Tongue (tissue), 3 donors: ENCODE measurements at places on chromosomes 6 and 20.

GRCh38 chr20:47118206-47118605, 223.6 kb downstream of the EYA2 start:
- DNase-seq, result no peak

DNA sequence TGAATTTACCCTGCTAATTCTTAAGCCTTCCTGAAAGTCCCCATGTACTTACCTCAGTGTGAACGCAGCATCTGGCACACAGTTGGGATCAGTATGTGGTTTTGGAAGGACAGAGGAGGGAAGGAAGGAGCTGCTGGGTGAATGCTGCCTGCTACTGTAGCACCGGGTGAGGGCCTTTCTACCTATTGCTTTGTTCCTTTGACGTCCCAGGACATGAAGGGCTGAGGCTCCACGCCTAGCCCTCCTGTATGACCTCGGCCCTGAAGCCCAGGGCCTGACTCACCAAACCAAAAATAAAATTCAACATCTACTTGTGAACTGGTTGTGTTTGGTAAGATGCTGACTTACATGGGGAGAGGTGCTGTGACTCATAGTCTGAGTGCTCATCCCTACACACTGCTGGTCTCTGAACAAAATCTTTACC, 51.1 kb downstream of the ARID1B start:
- no peak for DNase-seq

DNA sequence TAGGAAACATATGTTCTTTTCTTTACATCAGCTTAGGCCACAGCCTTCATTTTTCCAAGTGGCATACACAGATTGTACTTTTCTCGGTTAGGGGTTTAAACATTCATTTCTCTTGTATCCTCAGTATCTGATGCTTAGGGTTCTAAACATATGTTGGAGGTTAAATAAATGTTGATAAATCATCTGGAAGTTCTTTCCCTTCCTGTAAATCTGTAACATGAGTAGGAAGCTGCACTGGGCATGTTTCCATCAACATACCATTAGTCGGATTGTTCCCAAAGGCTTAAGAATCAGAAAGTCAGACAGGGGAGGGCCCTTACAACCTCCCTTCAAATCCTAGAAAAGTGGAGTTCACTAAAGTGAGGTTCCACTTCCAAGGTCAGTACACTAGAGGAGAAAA, 54.8 kb upstream of the BCLAF1 start:
- DNase-seq, result peak; percentile 44

GRCh38 chr6:37399131-37399530, 33.9 kb upstream of the CMTR1 start:
- no peak for DNase-seq

GRCh38 chr6:149200282-149200945, 117.1 kb upstream of the TAB2 start:
- no peak for DNase-seq

DNA sequence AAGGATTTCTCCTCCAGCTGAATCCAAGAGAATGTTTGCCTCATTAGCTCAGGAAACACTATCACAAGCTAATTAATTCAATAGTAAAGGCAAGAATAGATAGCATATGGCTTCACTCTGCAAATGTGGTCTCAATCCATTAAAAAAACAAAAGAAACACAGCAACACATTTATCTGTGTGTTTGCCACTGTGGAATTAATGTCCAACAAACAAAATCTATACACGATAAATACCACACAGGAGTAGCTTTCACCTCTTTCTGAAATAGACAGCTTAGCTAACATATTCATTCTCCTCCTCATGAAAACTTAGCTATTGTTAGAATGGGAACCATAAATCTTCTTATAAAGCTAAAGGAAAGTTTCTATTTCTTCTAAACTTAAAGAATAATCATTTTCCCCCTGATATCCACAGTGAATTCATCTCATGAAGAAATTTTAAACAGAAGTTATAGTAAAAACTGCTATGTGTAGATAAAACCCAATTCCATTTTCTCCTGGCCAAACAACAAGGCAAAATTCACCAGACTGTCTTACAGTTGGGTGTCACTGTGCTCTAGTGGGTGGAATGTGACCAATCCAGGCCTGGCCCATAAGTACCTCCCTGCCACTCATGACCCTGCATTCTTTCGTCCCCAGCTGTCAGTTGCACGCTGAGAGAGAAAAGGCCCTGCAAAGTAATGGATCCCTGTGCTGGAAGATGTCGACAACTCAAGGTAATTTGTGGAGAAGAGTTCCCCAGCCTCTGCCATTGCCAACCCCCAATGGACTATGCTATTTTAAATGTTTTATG, 92.9 kb upstream of the NRSN1 start:
- peak; percentile 8 for DNase-seq

GRCh38 chr6:156185113-156185512, 592.1 kb upstream of the ARID1B start:
- no peak for DNase-seq

DNA sequence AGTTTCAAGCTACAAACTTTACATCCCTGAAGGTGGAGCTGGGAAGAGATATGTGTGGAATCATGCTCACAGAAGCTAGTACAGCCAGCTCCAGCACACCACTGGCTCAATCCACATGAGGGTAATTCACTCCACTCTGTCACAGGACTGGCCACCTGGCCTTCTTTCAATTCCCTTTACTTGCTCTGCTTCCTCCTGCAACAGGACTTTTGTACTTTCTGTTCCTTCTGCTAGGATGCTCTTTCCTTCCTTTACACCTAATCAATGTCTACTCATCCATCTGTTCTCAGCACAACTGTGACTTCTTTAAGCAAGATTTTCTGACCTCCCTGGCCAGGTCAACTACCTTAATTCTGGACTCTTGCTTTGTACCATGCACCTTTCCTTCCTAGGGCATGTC, 39.4 kb upstream of the MYB start:
- DNase-seq, result no peak

DNA sequence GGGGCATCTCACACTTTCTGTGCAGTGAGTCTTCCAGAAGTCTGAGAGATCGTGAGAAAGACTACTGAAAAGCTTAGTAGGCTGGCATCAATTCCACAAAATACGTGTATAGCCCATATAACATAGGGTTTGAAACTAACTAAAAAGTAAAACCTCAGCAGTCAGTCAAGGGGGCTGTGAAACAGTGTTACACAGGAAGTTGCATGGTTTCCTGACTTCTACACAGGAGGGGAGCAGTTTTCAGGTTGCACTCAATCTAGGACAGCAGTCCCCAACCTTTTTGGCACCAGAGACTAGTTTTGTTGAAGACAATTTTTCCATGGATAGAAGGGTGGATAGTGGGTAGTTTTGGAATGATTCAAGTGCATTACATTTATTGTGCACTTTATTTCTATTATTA, 4.7 kb upstream of the LY86 start:
- DNase-seq, result no peak

- DNase-seq, result no peak
These were observed 28.3 kb downstream of the LINC00237 start for GRCh38 chr20:21077809-21078345.

- DNase-seq, result no peak
These were observed 82.6 kb downstream of the THBS2 start for GRCh38 chr6:169171016-169171415.

- no peak for DNase-seq
These were observed 85.2 kb downstream of the ELOVL4 start for GRCh38 chr6:79862126-79862525.

DNA sequence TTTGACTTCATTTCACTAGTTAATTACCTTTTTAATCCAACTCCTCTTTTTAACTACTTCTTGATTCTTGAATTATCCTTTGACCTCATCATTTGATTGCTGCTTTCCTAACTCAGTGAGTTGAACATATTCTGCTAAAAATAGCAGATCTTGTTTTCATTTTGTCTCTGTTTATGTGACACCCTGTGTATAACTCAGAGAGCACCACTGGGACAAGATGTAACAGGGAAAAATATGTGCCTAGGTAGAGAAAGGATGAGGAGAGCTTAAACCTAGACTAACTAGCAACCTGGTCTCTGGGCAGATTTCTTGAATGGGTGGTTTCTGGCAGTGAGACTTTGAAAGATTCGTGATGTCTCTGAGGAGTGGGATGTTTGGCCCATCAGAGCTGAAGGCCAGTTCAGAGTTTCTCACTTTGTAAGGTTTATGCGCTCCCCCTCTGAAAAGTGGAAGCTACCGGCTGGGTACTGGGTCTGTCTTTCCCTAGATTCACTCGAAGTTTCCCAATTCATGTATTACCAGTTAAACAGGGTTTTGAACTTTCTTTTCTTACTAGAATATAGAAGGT, 61.8 kb downstream of the TPD52L1 start:
- DNase-seq, result no peak

GRCh38 chr6:1620504-1621069, 10.9 kb downstream of the FOXC1 start:
- DNase-seq, result no peak

DNA sequence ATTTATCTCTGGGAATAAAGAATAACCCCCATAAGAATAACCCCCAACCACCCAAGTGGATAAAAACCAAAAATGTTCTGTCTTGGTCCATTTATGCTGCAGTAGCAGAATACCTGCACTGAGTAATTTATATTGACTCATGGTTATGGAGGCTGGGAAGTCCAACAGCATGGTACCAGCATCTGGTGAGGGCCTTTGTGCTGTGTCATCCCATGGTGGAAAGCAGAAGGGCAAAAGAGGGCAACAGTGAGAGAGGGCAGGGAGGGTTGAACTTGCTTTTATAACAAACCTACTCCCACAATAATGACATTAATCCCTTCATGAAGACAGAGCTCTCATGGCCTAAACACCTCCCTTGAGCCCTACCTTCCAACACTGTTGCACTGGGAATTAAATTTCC, 133.7 kb downstream of the ERMARD start:
- DNase-seq, result no peak

DNA sequence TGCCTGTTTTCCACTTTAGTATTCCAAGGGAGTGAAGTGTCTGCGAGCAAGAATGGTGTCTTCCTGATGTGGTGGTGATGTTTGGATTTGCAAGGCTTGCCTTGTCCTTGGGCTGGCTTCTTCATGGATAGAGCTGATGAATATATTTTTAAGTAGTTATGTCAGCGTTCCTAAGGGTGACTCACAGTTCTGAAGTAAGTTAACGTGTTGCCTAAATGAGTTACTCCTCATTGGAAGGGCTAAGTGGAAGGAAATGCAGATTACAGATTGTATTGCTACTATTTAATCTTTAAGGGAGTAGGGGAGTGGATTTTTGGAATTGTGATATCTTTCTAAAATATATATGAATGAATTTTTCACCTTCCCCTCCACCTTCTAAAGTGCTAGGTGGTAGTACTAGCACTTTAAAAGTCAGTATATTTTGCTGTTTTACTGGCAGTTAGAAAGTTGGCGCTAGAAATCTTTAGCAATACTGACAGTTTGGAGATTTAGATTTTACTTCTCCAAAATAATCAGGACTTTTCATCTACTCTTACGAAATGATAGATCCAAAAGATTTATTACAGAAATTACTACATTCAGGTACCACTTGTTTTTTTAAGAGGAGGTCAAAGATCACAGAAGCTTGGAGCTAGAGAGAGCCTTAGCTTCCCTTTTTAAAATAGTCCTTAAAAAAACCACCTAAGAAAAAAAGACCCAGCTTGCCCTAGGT, 197.4 kb downstream of the JARID2 start:
- no peak for DNase-seq

DNA sequence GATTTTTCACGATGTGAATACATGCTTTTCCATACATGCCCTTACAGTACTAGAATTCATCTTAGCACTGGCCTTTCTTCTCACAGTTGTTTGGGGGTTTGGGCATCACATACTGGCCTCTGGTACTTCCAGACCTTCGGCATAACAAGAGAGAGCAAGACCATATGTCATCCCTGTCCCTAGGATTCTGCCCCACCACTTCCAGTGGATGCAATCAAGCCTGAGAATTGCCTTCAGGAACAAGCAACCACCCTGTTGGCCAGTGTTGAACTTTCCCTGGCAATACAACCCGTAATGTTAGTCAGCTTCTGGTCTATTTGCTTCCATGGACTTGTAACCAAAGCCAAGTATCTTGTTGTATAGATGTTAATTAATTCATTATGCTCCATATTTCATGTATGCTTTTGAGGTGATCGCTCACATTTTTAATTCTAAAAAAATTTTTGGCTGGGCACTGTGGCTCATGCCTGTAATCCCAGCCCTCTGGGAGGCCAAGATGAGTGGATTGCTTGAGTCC, 15.4 kb upstream of the SLPI start:
- no peak for DNase-seq

- DNase-seq, result no peak
These were observed 117.0 kb downstream of the PHACTR3 start for GRCh38 chr20:59721386-59721785.

DNA sequence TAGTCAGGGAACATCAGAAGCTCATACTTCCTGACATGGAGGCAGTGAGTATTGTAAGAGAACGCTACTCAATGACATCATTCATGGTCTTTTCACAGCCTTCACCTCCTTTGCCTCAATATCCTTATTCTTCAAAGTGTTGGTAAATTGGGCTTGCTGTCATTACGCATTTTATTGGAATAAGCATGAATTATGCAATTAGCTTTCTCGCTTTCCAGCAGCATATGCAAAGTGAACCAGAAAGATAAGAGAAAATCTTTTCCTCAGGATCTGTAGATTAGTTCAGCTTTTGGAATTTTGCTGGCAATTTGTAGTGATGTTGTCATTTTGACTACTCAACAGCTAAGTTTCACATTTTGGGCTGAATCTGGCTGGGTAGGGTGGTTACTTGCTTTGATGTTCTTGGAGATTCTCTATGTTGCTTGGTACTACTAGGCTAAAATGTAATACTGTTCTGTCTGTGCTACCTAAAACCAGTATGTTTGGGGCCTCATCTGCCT, 1012.1 kb downstream of the KIF16B start:
- no peak for DNase-seq

GRCh38 chr6:9825526-9825925, 589.3 kb downstream of the TFAP2A start:
- DNase-seq, result no peak

DNA sequence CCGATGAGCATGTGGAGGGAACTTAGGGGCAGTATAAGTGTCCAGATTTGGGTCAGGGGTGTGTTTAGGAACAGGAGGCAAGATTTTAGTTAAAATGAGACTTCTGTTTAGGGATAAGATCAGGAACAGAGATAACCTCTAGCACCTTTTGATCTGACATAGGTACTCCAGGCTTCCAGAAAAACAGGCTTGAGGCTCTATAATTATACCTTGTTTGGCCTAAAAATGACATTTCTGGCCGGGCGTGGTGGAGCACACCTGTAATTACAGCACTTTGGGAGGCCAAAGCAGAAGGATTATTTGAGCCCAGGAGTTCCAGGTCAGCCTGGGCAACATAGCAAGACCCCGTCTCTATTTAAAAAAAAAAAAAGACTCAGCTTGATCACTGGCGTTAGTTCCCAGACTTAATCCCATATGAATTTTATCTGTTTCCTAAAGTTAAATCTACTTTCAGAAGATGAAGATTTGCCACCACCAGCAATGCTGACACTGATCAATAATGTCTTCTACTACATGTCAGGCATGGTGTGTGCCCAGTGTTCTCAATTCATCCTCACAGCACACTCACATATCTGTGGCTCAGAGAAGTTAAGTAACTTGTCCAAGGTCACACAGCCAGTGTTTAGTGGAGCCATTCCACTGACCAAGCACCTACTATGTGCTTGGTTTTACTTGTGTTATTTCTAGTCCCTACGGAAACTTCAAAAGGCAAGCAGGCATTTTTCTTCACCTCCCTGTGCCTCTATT, 6.0 kb upstream of the TULP1 start:
- no peak for DNase-seq

GRCh38 chr6:28347119-28347518, 2.6 kb upstream of the ZKSCAN3 start:
- DNase-seq, result no peak

GRCh38 chr6:16482702-16483314, 244.4 kb downstream of the GMPR start:
- no peak for DNase-seq

- DNase-seq, result no peak
These were observed 471.8 kb upstream of the MAN1A1 start for GRCh38 chr6:119821380-119821779.

GRCh38 chr20:37927410-37928095, 24.6 kb downstream of the VSTM2L start:
- DNase-seq, result no peak
